ENCODE measurements at places on chromosomes 6 and 20.

- no peak for DNase-seq
Measured at GRCh38 chr20:51937779-51938178, 135.5 kb upstream of the SALL4 start.

- no peak for DNase-seq
Measured at GRCh38 chr6:124783344-124783743, 178.9 kb upstream of the RNF217 start.

GRCh38 chr6:34484899-34485298 is 19.0 kb downstream of the PACSIN1 start:
- no peak for DNase-seq

DNA sequence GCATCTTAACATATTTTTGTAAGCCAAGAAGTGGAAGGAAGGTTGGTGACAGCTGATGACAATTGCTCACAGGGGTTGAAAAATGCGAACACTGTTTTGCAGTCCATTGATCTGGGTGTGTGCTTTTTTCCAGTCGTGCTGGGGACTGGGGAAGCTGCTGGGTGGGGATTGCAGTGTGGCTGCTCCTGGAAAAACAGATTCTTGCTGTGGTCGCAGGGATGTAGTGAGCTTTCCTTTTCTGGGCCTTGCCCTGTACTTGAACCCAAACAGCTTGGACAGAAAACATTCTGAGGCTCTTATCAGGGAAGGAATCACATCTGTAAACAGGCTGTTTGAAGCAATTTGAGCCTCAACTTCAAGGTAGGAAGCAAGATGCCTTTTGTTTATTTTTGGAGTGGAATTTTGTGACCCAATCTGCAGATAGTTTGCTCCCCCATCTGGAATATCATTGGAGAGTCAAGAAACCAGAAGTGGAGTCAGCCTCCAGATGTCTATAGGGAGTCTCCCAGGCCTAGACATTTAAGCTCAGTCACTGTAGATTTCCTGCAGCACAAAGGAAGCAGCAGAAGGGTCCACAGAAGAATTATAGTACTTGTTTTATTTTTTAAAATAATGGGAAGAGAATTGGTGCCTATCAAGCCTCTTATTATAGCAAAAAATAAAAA is 279.2 kb upstream of the FERMT1 start:
- DNase-seq = peak; percentile 20

- no peak for DNase-seq
Measured at GRCh38 chr6:1197309-1197708, 114.6 kb upstream of the FOXQ1 start.

- no peak for DNase-seq
Measured at GRCh38 chr6:3887150-3887700, 38.1 kb downstream of the FAM50B start.

DNA sequence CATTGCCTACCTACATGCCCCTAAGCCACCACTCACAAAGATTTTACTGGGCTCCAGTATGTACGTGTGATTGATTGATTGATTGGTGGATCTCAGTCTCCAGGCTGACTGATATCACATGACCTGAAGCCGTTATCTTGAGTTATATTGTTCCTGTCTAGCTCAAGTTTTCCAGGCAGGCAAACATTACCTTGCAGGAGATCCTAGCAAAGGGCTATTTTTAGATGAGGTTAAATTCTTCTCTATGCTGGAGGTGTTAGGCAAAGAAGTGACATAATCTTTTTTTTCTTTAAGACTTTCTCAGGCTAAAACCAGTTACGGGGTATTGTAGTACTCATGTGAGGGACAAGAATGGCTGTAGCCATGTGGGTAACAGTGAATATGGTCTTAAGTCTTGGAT is 125.2 kb downstream of the DOK5 start:
- DNase-seq = no peak

DNA sequence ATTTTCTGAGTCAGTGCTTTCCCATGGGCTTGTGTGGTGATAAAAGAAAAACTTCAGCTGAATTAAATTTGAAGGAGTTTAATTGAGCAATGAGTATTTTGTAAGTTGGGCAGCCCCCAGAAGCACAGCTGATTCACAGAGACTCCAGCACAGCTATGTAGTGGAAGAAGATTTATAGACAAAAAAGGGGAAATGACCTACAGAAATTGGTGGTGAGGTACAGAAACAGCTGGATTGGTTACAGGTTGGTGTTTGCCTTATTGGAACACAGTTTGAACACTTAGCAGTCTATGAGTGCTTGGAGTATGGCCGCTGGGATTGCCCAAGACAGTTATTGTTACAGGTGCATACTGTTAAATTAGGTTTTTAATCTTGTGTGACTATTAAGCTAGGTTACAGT is 96.9 kb upstream of the PTPRK start:
- no peak for DNase-seq

- no peak for DNase-seq
Measured at GRCh38 chr6:29763491-29764289, 40.5 kb downstream of the HLA-F start.

- no peak for DNase-seq
Measured at GRCh38 chr6:87287251-87287650, 35.1 kb upstream of the SMIM8 start.

DNA sequence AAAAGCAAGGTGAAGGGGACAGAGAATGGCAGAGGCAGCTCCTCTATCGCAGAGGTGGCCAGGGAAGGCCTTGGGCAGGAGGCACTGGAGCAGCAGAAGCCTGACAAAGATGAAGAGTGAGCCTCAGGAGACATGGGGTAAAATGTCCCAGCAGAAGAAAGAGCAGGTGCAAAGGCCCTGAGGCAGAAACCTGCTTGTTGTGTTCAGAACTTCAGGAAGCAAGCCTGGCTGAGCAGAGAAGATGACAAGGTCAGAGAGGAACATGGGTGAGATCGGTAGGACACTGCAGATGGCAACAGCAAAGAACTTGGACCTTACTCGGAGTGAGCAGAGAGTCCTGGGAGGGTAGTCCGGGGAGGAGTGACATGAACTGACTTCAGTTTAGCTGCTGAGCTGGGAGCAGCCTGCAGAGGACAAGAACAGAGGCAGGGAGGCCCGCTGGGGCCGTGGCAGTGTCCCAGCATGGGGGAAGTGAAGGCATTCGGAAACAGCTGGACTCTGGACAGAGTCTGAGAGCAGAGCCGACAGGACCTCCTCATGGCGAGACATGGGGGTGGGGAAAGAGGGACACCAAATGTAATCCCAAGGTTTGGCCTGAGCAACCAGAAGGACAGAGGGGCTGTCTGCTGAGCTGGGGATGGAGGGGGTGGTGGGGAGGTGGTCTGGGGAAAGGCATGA is 106.3 kb downstream of the PREX1 start:
- DNase-seq = peak; percentile 17

DNA sequence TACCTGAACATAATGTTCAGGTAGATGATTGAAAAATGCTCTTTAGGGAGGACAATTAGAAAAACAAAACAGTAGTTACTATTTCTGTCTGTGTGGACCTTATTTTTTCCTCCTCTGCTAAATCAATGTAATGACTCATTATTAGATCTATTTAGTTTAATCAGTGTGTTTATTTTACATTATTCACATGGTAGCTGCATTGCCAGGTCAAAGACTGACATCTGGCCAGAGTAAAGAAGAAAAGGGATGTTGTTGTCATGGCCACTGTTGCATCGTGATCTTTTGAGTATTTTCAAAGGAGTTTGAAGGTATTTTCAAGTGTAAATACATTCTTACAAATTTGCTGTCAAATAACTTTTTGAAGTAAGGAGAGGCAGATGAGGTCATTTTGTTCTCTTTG is 5.9 kb downstream of the CMTR1 start:
- no peak for DNase-seq

GRCh38 chr6:1037430-1038202 is 274.3 kb upstream of the FOXQ1 start:
- no peak for DNase-seq

DNA sequence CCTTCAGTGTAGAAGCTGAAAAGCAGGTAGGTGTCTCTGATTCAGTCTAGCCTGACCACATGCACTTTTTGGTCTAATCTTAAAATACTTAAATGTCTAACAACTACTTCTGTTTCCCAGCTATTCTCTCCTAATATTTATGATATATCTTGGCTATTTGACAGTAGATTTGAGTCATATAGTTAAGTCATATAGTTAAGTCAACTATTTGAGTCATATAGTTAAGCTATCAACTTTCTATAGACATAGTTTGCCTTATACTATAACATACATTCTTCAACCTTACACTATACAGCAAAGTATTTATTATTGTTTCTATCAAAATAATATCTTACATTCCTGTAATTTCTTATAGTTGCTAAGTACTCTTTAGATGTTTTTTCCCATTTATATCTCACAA is 110.9 kb downstream of the GMDS start:
- no peak for DNase-seq

DNA sequence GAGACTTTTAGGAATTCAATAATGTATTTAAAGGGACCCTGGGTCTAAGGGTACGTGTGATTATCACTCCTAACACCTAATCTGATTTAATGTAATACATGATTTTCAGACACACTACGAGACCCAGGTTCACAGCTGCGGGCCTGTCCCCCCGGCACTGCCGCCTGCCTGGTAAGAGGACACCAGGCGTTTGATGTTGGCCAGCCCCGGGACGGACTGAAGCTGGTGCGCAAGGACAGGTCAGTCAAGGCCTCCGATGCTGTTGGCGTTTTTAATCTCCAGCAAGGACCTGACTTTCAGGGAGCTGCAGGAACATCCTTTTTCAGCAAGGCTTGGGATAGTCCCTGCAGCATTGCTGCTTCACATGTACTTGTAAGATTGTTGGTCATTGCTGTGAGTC is 58.2 kb downstream of the IGF2R start:
- no peak for DNase-seq

DNA sequence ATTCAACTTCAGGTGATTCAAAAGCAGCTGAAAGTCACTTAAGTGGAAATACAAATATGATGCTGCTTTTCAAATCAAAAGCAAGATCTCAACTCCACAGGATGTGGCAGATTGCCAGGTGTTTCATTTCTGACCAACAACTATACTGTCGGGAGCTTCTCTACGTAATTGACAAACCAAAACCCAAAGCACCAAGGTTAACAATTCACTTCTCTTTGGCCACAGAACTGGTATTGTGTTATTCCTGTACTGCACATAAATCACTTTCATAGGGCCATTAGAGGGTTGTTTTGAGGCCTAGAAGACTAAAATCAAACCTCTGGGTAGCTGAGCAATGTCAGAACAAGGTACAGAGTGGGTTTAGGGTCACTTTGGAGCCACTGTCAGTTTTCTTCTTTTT is 169.7 kb downstream of the HAO1 start:
- DNase-seq = no peak

DNA sequence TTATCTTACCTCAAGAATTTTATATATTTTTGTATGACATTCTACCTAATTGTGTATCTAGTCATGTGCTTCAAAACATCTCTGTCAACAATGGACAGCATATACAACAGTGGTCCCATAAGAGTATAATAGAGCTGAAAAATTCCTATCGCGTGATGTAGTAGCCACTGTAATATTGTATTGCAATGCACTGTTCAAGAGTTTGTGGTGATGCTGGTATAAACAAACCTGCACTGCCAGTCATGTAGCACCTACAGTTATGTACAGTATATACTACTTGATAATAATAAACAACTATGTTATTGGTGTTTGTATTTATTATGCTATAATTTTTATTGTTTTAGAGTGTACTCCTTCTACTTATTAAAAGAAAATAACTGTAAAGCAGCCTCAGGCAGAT is 672.7 kb downstream of the CD109 start:
- DNase-seq = no peak

DNA sequence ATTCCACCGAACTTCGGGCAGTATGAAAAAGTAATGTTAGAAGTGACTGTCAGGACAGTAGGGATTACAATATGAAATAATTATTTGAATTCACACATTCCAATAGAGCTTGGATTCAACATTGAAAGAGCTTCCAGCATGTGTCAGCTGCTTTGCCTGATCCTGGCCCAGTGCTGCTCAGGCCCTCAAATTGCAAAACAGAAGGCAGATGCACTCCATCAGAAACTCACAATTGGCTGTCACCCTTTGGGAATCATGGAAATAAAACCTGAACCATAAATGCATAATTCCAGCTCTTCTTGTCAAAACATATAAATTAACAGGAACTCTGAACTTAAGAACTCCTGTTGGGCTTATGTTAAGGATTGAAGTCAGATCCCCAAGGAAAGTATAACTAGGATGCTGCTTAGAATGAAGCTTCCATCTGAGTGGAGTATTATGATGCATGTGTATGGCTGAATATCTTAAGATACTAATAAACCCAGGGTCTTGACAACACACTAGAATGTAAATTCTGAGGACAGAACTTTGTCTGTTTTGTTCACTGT is 1.8 kb upstream of the NDUFAF4 start:
- no peak for DNase-seq

DNA sequence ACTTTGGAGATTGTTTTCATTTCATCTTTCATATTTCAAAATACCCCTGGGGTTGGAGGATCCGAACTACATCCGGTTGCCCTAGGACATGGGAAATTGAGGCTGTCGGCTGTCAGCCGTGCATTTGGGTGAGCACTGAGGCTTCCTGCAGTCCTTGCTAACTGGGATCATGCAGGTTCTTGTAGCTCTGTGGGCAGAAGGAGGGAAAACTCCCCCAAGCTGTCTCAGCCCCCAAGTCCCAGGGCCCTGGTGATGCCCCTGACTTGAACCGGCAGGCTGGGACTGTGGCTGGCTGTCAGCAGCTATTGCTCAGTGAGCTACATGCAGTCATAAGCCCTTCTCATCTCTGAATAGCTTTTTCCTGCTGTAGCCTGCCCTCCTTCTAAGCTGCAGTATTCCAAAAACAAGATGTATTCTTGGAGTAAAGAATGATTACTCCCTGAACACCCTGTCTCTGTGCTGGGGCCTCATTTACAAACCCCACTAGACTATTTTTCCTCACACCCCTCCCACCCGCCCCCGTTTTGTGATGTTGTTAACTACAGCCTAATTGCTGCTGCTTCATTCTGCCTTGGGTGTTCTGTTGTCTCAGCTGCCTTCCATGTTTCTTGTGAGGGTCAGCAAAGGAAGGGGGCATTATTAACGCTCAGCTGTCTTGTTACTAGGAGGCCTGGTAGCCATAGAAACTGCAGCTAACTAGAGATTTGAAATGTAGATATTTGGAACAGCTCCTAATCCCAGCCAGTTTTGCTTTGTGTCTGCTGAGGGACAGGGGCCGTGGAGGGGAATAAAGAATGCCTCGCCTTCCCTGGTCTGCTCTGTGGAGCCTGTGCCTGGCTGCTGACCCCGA is 18.1 kb downstream of the MTRES1 start:
- DNase-seq = peak; percentile 32

GRCh38 chr20:23235173-23236027 is 115.2 kb upstream of the NXT1 start:
- peak; percentile 64 for DNase-seq
